NCI-H1417 treated with DMSO at 0.1 percent for 48 hours (cell line): ENCODE measurements at places on chromosomes 2 and 18.

GRCh38 chr2:19801367-19802080 is 100.3 kb downstream of the TTC32 start:
- DNase-seq: no peak

- DNase-seq: no peak
Measured at GRCh38 chr18:32386471-32386870, 84.2 kb downstream of the GAREM1 start.

- no peak for DNase-seq
Measured at GRCh38 chr2:139518321-139518720, 738.1 kb upstream of the NXPH2 start.

- DNase-seq: no peak
Measured at GRCh38 chr2:103121106-103121505, 359.3 kb downstream of the TMEM182 start.

DNA sequence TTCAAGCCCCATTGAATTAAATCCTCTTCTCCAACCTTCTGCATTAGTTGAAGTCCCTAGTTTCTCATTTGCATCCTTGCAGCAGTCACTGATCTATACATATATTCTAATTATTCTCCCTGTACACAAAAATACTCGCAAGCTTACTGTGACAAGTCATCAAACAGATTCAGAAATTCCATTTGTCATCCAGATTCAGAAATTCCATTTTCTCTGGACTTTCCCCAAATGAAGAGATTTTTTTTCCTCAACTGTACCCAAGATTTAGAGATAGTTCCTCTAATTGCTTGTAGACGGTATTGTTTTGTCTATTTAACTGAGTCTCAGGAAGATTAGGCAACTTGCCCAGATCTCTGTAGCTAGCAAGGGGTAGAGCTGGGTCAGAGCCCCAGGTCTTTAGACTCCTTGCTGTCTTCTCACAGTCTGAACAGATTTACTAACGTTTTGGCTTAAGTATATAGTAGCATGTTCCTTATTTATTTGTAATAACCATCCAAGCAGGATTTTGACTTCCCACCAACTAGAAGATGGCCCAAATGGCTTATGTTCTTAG is 34.2 kb downstream of the RAB12 start:
- DNase-seq: no peak

DNA sequence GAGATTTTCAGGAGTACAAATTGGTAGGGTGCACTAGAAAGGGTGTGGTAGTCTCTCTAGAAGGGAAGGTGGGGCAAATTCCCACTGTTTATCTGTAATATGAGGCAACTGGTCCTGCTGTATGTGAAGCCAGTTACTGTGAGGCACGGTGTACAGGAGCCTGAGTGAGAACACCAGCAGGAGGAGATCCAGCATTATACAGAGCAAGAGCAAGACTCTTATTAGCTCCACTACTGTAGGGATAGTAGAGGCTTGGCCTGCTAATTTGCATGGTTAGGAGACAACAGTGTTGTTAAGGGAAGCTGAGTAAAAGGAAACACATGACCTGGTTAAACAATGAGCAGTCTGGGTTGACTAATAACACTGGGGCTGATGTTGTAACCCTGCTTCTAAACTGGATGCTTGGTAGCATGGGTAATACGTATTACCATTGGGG is 76.3 kb upstream of the WDSUB1 start:
- DNase-seq: no peak

DNA sequence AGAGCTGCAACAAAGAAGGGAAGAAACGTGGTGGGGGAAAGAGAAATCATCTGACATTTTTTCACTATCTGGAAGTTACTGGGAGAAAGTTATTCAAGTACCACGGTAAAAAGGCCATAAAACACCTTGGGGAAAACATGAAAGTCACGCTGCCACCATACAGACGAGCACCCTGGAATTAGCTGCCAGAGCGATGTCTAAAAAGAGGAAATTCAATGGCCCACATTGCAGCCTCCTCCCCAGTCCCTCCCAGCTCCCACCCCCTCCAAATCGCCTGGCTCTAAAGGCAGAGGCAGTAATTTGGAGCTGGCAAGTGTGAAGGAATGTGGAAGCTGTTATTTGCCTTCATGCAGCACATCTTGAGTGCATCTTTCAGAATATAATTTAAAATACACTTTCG is 192.0 kb downstream of the ALK start:
- DNase-seq: no peak

GRCh38 chr2:44628297-44628696 is 266.6 kb downstream of the CAMKMT start:
- DNase-seq: no peak

DNA sequence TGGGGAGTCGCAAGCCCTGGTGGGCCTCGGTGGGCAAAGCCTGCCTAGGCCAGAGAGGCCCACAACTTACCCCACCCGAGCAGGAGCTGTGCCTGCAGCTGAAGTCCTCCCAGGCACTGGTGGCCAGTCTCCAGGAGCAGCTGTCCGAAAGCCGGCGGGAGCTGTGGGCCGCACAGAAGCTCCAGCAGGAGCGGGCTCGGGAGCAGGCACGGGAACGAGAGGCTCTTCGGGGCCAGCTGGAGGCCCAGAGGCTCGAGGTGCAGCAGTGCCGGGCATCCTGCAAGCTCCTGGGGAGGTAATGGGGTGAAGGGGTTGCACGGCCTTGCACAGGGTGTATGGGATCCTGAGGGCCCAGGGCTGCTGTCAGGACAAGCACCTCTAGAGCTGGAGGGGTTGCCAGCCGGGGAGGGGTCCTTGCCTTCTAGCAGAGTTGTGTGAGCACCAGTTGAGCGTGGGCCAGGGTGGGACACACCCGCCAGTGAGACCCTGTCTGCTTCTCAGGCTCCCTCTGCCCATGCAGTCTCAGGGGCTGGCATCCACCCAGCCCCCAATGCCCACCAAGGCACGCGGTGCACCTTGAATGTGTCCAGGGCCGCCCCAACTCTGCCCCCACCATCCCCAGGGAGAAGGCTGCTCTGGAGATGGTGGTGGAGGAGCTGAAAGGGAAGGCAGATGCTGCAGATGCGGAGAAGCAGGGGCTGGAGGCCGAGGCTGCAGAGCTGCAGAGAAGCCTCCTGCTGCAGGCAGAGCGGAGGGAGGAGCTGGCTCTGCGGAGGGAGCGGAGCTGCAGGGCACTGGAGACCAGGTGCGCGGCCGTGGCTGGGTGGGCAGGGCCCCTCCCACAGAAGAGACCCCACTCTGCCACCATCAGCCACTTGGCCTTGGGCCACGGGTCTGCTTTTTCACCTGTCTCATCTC is 27.2 kb downstream of the CROCC2 start:
- no peak for DNase-seq

DNA sequence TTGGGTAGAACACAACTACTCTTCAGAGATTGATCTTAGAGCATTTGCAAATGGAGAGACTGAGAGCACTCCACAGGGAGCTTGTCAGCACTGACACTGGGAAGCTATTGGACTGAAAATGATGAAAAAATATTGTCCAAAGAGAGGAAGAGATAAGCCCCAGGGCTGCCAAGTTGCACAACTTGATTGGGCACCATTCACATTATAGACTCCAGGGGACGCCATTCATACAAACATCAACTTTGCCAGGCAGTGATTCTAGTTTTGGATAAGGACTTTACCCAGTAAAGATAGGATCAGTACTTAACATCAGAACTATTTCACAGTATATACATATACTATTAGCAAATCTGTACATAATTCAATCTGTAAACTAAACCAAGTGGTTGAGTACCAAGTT is 79.6 kb upstream of the MYCN start:
- no peak for DNase-seq

GRCh38 chr2:145757503-145758246 is 1237.8 kb upstream of the ZEB2 start:
- no peak for DNase-seq

GRCh38 chr2:44766220-44766619 is 175.3 kb upstream of the SIX3 start:
- no peak for DNase-seq

GRCh38 chr2:2192091-2192955 is 138.8 kb downstream of the MYT1L start:
- DNase-seq: no peak

DNA sequence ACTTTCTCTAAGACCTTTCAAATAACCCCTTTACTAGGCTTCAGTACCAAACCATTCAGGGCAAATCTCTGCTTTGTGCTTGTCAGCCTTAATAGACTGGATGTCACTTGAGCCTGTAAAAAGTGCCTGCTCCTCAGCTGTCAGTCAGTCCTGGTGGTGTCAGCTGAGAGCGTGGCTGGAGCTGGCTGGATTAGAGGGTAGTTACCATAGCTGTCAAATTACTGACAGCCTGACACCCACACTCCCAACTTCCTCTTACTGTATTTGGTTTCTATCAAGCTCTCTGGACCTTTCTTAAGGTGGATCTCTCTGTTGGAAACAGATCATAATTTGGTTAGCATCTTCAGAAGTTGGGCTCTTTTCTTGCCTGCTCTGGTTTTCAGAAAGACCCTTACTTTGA is 371.4 kb upstream of the ATP5MC3 start:
- DNase-seq: no peak

DNA sequence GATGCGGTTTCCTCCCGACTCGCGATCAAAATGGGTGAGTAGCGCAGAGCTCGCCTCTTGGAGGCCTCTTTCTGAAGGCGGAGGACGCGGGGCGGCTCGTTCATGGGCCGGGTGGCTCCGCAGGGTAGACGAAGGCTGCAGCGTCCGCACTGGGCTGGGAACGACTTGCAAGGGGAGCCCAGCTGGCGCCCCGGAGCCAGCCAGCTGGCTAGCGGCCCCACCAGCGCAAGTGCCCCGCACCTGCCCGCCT is 328 bp upstream of the PASK start:
- DNase-seq: no peak

- DNase-seq: peak; percentile 44
Measured at GRCh38 chr2:151973901-151974199, 125.0 kb downstream of the CACNB4 start.

DNA sequence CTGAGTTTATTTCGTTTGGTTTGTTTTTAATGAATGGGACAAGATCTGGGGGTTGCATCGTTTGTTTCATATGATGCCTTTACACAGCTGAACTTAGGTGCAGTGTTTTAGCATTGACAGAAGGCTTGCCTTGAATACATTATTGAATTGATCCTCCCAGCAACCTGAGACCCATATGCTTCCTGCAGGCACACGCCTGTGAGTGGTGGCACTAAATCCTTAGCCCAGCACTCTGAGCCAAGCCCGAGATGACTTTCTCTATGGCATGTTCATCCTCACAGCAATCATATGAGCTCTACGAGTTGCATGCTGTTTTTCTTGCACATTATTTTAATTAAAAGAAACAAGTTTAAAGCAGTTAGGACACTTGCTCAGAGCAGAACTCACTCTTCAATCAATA is 47.8 kb upstream of the AGAP1 start:
- DNase-seq: no peak

DNA sequence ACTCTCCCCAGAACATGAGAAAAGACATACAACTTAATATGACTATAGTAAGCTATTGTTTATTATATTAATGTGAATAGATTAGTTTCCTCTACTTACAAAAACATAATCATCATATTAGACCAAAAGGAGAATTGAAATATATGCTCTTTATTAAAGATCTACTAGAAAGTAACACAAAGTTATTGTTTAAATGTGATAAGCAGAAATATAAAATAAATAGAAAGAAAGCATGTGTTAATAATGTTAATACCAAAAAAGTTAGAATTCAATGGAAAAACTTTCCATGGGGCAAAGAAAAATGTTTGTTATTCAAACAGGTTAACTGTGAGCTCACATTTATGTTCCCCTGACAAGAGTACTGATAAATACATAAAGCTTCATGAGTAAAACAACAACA is 421.4 kb upstream of the UBE2E3 start:
- DNase-seq: no peak

- no peak for DNase-seq
Measured at GRCh38 chr2:38187541-38188011, 111.6 kb upstream of the CYP1B1 start.

- DNase-seq: no peak
Measured at GRCh38 chr2:30865892-30866681, 58.8 kb upstream of the CAPN13 start.
